ENCODE measurements at places on chromosomes 13 and 19.

DNA sequence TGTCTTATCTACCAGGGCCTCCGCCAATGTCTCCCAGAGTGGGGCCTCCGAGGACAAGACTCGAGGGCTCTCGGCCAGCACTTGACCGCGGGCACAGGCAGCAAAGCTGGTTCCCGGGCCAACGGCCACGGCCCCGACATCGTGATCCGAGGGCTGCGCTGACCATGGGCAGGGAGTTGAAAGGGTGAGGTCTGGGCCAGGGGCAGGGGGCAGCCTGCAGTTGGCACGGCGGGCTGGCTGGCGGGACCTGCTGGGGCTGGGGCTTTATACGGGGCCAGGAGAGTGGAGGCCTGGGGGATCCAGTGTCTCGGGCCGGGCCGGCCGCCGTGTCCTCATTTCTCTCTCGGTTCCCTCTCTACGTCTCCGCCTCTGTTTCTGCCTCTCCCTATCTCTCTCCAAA, 9.8 kb upstream of the LINGO3 start:
- DNase-seq, result no peak

GRCh38 chr19:18100710-18101109, 3.1 kb downstream of the MAST3 start:
- DNase-seq, result no peak

DNA sequence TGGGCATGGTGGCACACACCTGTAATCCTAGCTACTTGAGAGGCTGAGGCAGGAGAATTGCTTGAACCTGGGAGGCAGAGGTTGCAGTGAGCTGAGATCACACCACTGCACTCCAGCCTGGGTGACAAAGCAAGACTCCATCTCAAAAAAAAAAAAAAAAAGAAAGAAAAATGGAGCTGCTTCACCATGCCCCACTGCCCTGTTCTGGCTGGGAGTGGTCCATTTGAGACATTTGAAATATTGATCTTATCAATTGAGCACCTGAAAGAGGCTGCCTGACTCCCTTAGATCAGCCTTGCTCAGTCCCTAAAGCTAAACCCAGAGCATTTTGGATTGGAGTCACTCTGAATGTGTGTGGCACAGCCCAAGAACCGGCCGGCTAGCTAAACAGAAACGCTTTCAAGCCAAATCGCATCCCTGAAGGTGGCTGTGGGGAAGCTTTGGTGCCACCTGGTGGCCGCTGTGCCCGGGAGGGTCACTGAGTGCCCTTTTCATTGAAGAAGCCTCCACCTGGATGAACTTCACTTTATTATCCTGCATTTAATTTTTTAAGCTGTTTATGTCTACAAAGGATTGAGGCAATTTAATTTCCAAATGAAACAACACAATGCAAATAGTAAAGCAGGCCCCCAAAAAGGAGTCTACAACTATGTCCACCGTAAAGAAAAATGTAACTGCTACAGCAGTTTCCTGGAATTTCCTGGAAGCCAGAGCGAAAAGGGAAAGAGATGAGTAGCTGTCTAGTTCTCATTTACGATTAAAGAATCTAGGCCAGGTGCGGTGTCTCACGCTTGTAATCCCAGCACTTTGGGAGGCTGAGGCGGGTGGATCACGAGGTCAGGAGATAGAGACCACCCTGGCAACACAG, 53.1 kb upstream of the SERPINE3 start:
- peak; percentile 89 for DNase-seq

DNA sequence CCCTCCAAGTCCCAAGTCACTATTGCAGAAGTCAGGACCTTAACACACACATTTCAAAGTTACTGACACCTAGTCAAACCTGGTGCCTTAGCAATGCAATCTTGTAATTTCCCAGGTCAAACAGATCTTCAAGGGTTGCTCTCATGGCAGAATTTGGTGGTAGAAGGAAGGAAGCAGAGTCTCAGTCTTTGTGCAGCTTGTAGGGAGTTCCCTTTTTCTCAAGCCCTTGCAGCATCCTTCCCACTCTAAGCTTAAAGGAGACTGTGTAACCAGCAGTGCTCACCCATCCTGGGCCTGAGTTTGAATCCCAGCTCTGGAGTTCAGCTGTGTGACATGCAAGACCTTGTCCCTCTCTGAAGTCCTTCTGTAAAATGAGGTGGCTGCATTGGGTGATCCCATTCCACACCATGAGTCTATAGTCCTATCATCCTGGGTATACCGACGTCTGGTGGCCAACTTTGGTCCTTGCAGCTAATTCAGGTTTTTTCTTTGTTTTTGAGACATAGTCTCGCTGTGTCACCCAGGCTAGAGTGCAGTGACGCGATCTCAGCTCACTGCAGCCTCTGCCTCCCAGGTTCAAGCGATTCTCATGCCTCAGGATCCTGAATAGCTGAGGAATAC, 9.8 kb downstream of the SIGLEC10 start:
- peak; percentile 94 for DNase-seq

DNA sequence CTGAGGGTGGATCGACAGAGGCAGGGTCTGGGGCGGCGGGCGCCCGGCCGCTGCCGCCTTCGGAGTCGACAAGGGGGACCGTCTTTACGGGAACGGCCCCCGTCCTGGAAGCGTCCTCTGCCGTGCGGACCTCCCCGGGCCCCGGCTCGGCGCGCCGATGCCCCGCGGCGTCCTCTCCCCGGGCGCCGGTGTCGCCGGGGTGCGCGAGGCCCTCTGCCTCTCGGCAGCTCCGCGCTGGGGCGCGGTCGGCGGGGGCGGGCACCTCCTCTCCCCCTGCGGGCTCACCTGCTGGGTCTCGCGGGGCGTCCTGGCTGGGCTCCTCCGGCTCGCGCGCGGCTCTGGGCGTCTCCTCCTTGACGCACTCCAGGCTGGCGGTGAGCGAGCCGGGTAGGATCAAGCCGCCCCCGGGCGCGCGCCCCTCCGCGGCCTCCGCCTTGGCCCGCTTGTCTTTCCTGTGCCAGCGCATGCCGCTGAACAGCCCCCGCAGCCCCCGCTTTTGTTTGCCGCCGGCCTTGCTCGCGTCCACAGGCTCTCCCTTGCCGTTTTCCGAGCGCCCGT, 1.5 kb downstream of the AMER2 start:
- no peak for DNase-seq

DNA sequence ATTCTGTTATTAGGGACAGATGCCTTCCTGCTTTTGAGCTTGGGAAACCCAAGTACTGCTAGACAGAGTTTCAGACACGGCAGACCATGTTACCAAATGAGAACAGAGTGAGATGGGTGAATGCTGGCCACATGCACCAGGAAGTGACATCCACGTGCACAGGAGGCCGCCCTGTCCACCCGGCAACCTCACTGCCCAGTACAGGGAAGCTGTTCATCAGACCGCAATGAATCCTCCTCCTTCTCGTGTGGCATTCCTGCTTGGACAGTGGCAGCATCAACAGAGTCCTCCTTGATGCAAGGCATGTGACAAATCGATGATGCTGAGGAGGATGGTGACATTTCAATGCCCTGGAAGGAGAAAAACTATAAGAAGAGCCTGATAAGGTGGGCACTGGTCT, 191.0 kb upstream of the SOX1 start:
- DNase-seq, result no peak

DNA sequence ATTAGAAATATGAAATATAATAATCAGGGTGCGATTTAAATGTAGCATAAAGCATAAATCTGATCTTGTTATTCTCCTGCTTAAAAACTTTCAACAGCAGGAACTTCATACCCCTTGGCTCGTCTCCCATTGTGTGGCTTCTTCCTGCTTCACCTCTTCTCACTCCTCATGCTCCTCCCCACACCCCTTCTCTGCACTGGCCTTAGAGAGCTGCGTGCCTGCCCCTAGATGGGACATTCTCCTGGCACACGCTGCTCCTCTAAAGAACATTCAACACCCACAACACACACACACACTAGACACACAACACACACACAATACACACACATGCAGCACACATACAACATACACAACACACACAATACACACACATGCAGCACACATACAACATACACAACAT, 104.6 kb upstream of the RAP2A start:
- no peak for DNase-seq

DNA sequence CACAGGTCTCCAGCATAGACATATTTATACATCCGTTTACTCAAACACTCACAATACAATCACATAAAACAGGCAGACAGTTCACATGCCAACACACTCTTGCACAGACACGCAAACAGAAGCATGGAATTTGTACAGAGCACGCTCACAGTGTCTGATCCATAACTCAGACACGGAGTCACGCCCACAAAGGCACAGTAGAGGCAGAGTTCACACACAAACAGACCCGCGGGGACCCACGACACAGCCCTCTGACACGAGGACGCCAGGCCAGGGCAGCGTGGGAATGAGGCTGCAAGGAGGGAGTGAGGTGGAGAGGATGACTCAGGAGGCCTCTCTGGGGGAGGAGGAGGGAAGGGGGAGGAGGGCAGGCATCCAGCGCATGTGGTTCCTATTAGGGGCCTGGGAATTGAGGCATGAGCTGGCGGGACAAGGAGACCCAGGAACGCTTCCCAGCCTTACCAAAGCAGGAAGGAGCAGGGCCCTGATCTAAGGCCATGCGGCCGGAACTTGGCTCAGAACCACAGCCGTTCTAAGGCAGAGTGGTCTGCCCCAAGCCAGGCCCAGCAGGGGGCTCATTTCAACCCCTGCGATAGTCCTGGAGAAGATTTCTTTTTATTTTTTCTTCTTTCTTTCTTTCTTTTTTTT, 9.1 kb upstream of the OLFM2 start:
- no peak for DNase-seq

DNA sequence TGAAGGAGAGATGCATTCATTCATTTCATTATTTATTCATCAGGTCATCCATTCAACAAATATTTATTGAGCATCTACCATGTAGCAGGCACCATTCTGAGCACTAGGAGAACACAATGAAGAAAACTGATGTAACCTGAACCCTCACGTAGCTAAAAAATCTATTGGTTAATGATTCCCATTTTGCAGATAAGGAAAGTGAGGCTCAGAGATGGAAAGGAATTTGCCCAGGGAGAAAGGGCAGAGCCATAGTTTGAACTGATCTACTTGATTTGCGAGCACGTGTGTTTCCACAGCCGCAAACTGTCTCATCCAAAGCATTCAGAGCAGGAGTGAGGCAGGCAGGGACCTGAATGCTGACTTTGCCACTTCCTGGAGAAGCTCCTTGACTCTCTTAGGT, 2.7 kb downstream of the KLK8 start:
- no peak for DNase-seq

- no peak for DNase-seq
Observed at GRCh38 chr19:42052241-42052863, 17.7 kb downstream of the GRIK5 start.

- DNase-seq, result no peak
Observed at GRCh38 chr19:38028913-38029510, 122.0 kb downstream of the SIPA1L3 start.

DNA sequence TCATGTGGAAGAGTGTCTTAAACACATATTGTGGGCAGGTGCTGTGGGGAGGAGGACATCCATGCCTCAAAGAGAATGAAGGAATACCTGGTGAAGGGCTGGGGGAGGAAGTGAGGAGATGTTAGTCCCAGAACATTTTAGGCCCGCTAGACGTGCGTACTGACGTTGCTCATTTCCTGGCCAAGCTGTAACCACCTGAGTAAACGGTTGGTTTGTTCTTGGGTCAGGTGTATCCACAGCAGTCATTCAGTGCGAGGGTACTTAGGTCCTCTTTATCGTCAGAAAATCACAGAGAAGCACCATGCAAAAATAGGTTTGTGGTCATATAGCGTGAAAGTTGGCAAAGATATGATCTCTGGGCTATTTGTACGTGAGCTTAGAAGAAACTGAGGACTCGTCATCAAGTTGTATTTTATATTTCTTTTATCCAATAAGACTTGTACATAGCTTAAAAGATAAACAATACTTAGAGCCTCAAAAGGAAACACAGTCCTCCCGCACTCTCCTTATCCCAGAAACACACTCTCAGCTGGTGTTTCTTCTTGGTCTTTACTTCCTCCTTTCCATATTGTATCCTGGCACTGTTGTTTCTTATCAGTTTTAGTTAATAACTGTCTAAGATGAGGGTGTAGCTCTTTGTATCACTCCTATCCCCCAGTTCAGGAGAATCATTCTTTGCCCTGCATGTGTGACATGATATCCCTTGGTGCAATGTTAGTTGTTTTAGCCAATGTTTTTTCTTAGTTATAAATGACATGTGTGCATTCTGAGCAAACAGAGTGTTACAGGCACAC, 52.0 kb downstream of the ARHGEF7 start:
- no peak for DNase-seq

- DNase-seq, result no peak
Observed at GRCh38 chr13:109722068-109722467, 64.3 kb downstream of the IRS2 start.

- DNase-seq, result no peak
Observed at GRCh38 chr13:47832458-47832972, 168.6 kb downstream of the SUCLA2 start.

- no peak for DNase-seq
Observed at GRCh38 chr19:7552781-7553180, 17.3 kb downstream of the PNPLA6 start.

- no peak for DNase-seq
Observed at GRCh38 chr19:55223291-55224037, 5.1 kb downstream of the TMEM86B start.

DNA sequence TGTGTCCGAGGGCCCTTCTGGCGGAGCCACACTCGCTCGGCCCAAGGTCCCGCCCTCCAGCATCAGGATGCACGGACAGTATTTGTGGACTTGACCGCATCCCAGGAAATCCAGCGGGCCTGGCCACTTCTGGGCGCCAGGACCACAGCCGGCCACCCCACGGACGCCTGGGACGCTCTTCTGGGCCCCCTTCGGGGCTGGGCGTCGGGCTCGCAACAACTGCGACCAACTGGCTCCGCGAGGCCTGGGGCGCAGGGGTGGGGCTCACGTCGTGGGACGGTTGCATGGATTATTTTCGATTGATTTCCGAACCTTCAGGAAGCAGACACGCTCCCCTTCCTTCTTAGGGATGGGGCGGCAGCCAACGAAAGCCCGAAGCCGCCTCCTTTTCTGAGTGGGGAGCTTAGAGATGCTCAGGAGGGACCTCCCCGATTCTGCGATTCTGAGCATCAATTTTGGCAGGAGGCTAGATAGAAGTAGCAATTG, 521 bp upstream of the NUP58 start:
- no peak for DNase-seq

DNA sequence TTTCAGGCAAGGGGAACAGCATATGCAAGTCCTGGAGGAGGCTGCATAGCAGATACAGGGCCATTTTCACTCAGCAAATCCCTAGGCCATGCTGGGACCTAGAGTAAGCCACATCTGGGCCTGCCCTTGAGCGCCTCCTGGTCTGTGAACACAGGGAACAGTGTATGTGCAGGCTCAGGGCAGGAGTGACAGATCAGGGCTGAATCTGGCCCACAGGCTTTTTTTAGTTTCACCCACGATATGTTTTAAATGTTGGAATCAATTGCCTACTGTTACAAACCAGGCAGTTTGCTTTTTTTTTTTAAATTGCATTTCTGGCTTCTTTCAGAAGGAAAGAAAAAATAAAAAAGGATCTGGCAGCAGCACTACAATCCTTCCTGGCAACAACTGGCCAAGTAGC, 1.5 kb upstream of the TMEM145 start:
- no peak for DNase-seq

GRCh38 chr13:62065016-62065415, 649.4 kb upstream of the PCDH20 start:
- DNase-seq, result no peak

GRCh38 chr19:12194827-12195731, 32.2 kb downstream of the ZNF136 start:
- DNase-seq, result no peak

GRCh38 chr13:48535766-48536165, 2.9 kb upstream of the RCBTB2 start:
- peak; percentile 81 for DNase-seq

GRCh38 chr19:55962186-55962585, 14.6 kb downstream of the NLRP8 start:
- DNase-seq, result no peak

GRCh38 chr13:43036351-43037250, 13.2 kb downstream of the DNAJC15 start:
- no peak for DNase-seq

- no peak for DNase-seq
Observed at GRCh38 chr19:54414156-54414555, 1.1 kb upstream of the TTYH1 start.
